ENCODE measurements at places on chromosomes 12 and 14. TPM values are rescaled to one million over a fixed set of nuclear protein-coding genes. Genes with fewer than 3 reads are reported as not detected.

Gene UNC119B
- 23.3 TPM for total RNA-seq

- DNase-seq = no peak
Observed at GRCh38 chr12:132385923-132386751, 56.7 kb upstream of the GALNT9 start.

DNA sequence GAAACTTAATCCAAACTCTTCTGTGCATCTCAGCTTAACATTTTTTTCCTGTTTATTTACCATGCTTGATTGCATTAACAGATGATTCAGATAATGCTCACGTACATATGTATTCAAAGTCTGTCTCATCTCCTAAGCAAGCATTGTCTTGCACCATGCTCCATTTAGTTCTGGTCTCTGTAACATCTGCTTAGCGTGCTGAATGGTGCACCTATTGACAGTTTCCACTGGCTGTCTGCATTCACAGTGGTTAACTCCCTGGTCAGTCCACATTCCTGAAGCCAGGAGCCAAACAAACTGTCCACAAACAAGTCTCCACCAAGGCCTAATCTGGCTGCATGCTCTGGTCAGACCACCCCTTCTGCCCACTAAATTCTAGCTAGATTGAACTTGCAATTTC lies 83.9 kb downstream of the KNTC1 start:
- DNase-seq = no peak

DNA sequence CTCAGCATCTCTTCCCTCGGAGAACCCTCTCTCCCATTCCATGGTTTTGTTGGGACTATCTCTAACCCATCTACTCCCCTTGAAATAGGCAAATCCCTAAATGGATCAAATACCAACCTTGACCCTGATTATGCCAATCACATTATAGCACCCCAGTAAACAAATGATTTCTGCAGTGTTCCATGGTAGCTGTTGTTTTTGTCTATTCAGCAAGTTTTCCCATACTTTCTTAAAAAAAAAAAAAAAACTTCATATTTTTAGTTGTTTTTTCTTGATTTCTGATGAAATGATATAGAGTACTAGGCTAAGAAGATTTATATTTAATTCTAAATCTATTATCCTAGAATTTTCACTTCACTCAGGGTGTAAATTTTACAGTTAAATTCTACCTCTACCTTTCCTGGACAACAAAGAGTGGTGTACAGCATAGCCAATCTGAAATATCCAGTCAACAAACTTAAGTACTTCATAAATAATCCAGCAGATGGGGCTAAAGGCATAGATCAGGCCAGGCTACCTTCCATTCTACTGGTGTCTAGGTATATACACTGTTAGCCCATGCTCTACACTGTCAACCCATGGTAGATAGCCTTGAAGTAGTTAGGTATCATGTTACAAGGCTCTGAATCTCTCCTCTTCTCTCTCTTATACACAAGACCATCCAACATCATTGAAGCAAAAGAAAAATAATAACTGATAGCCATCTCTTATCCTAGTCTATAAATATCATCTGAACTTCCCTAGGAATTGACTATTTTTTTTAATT lies 82.2 kb downstream of the PLEKHG7 start:
- DNase-seq = no peak

- DNase-seq = no peak
Observed at GRCh38 chr12:13099066-13099843, 4.2 kb downstream of the GSG1 start.

DNA sequence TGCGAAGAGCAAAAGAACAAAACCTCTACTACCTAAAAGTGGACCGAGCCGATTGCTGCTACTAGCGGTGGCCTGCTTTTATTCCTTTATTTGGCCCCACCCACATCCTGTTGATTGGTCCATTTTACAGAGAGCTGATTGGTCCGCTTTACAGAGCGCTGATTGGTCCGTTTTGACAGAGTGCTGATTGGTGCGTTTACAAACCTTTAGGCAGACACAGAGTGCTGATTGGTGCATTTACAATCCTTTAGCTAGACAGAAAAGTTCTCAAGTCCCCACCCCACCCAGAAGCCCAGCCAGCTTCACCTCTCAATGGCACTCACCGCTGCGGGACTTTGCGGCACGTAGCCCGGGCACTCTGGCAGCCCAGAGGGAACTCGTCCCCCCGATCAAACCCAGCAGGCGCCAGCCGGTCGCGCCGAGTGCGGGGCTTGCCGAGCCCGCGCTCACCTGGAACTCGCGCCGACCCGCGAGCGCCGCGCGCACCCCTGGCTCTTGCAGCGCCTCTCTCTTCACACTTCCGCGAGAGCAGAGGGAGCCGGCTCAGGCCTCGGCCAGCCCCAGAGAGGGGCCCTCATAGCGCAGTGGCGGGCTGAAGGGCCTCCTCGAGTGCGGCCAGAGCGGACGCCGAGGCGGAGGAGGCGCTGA lies 8.7 kb upstream of the FGD4 start:
- peak; percentile 52 for DNase-seq

Gene KCNH3
- 0.13 TPM for total RNA-seq

GRCh38 chr12:131896811-131897270 lies 2.4 kb downstream of the ULK1 start:
- no peak for DNase-seq

Gene BCL2L14
- 74.4 TPM for total RNA-seq

- peak; percentile 63 for DNase-seq
Observed at GRCh38 chr14:95468448-95469133, 47.9 kb downstream of the SYNE3 start.

Measured in mucosa of descending colon (tissue), 3 donors.